G401 (cell line): ENCODE measurements at places on chromosomes 13 and 19. TPM values are rescaled to one million over a fixed set of nuclear protein-coding genes. Genes with fewer than 3 reads are reported as not detected.

The CLDND2 gene
- total RNA-seq = not detected in 2 replicates

The KLK15 gene
- total RNA-seq = not detected in 2 replicates

The OR10H1 gene
- not detected in 2 replicates for total RNA-seq

- no peak for DNase-seq
These were observed 640.3 kb downstream of the TBC1D4 start for GRCh38 chr13:74841651-74842050.

GRCh38 chr13:103030776-103031175, 35.4 kb downstream of the SLC10A2 start:
- no peak for DNase-seq

DNA sequence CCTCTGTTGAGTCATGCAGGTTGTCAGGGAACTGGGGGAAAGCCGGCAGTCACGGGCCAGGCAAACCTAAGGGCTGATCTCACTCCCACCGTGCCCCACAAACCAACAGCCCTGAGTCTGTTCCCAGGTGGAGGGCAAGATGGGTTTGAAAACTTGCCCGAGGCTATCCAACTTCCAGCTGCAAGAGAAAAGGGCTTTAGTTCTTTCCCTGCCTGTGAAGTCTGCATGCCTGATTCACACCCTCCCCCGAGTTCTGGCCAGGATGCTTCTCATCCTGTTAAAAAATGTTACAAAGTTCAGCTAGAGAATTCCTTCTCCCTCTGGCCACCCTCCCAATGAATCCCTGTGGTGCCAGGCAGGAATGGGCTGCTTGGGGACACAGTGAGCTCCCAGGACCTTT, 33.1 kb downstream of the MYO16 start:
- no peak for DNase-seq

GRCh38 chr13:111093634-111094033, 21.5 kb upstream of the ARHGEF7 start:
- no peak for DNase-seq

GRCh38 chr19:3975144-3975543, 4.2 kb upstream of the DAPK3 start:
- no peak for DNase-seq

DNA sequence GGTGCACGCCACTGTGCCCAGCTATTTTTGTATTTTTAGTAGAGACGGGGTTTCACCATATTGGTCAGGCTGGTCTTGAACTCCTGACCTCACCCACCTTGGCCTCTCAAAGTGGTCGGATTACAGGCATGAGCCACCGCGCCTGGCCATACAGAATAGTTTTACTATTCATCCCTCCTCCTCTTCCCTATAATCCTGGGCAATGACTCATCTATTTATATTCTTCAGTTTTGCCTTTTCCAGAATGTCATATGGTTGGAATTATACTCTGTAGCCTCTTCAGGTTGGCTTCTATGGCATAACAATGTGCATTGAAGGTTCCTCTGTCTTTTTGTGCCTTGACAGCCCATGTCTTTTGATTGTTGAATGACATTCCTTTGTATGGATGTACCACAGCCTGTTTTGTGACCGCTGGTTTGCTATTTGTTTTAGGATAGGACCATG, 22.2 kb upstream of the LRP3 start:
- DNase-seq = no peak

GRCh38 chr13:30618186-30618929, 638 bp downstream of the USPL1 start:
- DNase-seq = no peak

GRCh38 chr19:4976401-4977298, 7.7 kb downstream of the KDM4B start:
- DNase-seq = peak; percentile 72

GRCh38 chr13:91362908-91363307, 15.4 kb downstream of the MIR17HG start:
- no peak for DNase-seq

- DNase-seq = no peak
These were observed 177.2 kb downstream of the STK24 start for GRCh38 chr13:98399756-98400155.

DNA sequence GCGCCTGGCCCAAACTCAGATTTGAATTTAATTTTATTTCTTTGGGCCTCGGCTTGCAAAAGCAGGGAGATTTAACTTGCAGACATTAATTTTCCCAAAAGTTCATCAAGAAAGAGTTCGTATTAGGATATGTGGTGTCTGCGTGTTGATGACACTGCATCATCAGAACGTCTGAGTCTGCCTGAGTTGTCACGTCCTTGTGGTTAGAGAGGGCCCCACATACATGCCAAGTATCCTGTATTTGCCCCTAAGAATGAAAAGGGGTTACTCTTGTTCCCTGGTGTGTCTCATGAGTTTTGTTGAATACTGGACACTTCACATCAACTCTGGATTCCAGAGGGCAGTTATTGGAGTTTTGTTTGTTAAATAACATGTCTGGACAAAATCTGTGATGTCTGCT, 5.6 kb upstream of the TEX29 start:
- no peak for DNase-seq

DNA sequence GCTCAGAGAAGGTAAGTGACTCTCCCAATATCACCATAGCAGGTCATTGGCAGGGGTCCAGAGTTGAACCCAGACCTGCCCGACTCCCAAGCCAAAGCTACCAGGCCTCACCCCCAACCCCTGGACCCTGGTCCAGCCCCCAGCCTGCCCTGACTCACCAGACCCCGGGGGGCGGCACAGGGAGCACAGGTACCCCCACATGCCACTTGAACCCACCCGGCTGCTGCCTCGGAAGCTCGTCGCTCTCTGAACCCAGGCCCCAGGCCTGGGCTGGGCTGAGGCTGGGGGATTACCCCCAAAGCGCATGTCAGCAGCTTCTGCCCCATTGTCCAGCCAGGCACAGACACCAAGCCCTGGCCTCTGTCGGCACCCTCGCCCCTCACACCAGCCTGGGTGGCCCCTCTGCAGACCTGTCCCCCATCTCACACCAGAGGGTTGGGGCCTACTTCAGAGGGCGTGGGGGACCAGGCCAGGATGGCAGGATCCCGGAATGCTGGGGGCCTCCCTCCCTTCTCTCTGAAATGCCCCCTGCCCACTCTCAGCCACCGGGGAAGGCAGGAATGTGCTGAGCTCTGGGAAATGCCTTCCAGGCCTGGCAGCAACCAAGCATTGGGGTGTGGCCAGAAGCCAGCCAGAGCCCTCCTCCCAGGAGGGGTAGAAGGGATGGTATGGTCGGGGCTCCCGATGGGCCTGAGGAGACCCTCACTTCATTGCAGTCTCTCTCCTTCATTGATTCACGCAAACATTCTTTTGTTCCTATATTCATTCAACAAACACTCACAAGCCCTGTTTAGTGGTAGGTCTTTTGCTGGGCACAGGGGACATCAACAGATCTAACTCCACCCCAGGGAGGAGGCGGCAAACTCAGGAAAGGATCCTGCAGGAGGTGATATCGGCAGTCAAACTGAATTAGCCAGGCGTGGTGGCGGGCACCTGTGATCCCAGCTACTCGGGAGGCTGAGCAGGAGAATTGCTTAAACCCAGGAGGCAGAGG, 1.7 kb upstream of the PRX start:
- no peak for DNase-seq

- no peak for DNase-seq
These were observed 118.7 kb downstream of the ATP11A start for GRCh38 chr13:112808377-112809140.
